ENCODE measurements at places on chromosomes 11 and 22.

DNA sequence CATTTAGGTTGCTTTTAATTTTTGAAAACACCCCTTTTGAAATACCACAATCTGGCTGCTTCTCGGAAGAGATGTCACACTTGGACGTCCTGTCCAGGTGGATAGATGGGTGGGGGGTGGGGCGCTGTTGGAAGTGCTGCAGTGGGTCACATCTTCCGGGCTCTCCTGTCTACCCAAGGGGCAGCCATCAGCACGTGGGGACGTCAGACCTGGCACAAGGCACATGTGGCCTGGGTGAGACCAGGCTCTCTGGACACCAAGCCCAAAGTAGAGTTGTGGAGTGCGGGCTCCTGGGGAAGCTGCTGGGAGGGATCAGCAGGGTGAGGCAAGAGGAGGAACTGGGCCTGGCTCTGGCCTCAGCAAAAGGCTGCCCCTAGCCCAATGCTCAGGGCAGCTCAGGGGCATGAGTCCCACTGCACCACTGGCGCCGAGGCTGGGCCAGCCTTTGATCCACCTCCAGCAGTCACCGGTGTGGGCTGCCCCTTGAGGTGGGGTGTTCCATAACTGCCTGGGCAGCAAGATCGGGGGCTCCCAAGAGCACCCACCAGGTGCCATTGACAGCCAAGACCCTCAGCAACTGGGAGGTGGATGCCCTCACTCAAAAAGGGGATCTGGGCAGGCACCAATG lies 68.6 kb upstream of the CCND1 start:
- no peak for DNase-seq

GRCh38 chr11:114368918-114369680 lies 31.2 kb downstream of the C11orf71 start:
- DNase-seq = no peak

- DNase-seq = no peak
Observed at GRCh38 chr11:44812971-44813370, 86.2 kb downstream of the TSPAN18 start.

DNA sequence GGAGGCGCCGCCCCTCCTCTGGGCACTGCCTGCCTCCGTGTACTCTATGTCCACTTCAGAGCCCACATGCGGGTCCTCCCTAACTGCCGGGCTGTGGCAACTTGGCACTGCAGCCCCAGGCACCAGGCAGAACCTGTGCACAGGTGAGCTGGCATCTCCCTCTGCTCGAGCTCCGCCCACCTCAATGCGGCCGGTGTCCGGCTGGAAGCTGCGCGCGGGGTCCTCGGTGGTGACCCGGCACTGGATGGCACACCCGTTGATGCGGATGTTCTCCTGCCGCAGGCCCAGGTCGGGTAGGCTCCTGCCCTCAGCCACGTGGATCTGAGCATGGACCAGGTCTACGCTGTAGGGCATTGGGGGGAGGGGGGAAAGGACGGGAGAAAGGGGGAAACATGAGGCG lies 9.1 kb downstream of the LRFN4 start:
- no peak for DNase-seq

DNA sequence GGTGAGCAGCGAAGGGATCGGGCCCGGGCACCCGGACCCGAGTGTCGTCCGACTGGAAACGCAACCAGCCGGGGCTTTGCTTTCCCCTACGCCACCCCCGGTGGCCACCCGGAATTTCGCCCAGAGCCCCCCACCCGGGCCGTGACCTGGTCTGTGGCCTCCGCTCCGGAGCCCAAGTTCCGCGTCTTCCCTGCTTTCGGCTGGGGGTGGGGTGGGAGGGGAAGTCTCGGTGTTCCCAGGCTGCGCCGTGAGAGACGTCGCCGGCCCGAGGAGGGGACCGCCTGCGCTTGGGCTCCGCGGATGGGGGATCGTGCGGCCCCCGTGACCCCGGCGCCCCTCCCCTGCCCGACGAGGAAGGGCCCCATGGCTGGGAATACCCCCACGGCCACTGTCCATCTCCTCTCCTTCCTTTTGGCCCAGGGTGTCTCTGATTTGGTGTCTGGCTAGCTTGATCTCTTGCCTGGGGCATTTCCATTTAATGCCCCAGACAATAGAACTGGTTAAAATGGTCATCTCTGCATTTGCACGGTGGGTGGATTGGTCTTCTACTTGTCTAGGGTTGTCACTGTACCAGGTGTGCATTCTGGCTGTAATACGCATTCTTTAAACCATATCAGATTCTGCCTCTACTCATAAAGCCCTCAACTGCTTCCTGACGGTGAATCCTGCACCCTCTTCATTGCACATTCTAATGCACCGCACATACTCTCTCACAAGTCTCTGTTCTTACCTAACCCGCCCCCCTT lies 789 bp downstream of the SIK2 start:
- DNase-seq = no peak

DNA sequence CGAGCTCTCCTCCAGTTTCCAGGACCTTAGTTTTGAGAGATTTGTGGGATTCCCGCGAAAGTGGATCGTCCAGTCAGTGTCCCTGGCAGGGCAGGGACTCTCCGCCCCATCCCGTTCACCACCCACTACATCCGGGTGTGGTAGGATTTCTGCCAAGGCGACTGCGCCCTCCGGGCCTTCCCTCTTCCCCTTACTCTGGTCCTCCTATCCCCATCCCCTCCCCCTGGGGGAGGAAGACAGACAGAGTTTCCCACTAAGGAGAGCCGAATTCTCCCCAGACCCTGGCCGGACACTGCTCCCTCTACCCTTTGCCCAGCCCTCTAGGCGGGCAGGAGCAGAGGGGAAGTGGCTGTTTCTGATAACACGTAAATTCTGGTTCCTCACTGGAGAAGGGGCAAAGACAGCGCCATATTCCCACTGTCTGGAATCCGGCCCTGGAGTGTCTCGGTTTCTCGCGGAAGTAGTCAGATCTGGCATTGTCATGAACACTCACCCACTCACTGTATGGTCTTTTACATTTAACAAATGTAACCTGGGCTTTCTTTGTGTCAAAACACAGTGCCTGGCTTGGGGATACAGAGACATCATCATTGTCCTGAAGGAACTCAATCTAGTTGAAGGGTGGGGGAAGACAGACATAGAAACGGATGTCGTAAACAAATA lies 1.1 kb upstream of the NECTIN1 start:
- DNase-seq = no peak

DNA sequence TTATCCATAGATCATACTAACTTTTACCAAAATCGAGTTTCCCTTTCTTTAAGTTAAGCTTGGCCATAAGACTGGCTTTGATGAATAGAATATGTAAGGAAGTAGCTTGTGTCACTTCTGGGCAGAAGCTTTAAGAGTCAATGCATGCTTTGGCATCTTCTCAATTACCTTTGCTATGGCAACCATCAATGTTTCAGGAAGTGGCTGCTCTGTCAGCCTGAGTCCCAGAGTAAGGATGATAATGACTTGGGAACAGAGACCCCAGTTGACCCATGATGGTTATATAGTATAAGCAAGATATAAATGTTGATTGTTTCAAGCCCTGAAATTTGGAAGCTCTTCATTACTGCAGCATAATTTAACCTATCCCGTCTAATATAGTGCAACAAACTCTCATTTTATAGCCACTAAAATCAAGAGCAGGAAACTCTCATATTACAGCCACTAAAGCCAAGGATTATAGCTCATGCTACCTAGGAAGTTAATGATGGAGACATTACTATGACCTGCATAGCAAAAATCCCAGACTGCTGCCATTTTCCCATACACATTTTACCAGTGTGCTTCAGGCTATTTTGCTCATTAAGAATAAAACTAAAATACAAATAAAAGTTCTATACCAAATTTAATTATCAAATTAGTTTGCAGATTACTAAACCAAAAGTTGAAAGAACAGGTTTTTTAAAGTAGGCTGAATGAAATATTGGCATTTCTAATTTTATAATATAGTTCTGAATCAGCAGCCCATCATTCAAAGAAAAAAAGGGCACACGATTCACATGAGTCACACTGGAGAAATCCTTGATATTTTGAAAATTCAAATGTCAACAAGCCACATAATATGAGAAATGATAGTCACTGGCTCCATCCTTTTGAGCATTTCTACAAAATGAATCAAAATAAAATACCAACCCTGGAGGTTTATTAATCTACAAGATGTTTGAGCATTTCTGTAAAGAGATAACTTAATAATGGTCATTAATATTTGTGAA lies 23.8 kb downstream of the FSHB start:
- DNase-seq = no peak

DNA sequence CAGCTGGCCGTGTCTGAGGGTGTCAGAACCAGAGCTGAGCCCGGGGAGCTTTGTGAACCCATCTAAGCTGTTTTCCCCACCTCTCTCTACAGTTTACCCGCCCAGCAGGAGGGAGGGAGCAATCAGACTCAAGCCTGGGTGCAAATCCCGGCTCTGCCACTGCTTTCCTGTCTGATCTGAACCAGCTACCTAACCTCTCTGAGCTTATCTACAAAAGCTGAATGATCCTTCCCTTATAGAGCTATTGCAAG lies 252 bp downstream of the APOL2 start:
- no peak for DNase-seq

DNA sequence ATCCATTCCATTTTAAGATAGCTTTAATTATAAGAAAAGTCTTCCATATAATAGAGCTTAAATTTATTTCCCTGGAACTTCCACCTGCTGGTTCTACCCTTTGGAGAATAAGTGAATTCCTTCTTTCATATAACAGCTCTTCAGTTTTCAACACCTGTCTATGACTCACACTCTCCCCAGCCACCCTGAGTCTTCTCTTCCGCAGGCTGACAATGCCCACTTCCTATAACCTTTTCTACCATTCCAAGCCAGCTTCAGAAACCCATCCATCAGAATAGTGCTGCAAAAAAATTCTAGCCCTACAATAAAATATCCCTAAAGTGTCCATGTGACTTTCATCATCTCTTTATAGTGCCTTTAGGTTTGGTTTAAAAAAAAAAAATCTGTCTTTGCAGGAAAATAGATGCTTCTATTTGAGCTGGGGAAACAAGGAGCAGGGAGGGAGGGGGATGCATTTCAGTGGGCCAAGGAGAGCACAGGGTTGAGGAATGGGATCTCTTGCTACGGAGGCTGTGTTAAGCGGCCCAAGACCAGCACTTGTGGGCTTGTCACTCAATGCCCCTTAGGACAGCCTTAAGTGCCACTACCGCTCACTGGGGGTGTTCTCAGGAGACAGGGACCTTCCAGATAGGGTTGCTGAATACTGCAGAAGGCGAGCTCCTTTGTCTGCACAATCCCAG lies 178.6 kb downstream of the DSCAML1 start:
- DNase-seq = no peak

DNA sequence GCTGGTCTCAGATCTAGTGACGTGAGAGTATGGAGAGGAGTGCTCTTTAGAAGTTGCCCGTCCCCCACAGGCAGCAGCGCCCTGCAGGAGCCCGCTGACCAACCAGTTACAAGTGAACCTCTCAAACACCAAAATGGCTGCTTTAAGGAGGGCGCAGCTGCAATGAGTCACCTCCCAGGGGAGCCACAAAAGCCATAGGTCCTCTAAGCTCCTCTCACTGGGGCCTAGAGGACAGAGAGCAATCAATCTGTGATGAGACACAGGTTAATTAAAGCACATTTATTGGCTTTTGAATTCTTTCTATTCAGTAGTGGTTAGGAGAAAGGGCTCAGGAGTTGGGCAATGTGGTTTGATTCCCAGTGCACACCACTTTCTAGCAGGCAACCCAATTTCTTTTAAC lies 15.5 kb upstream of the RAPSN start:
- DNase-seq = no peak

DNA sequence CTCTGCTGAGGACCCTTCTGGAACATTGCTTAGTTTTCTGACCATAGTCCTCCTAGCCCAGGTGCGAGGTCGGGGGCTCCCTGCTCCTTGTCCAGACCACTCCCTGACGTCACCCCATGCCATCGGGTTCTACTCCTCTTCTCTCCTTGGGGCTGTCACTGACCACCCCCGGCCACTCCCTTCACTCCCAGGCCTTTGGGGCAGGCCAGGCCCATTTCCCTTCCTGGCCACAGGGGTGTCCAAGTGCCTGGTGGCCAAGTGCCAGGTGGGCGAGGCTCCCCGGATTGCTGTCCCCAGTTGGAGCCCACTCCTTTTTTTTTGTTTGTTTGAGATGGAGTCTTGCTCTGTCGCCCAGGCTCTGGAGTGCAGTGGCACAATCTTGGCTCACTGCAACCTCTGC lies 19.5 kb downstream of the MRGPRD start:
- no peak for DNase-seq

DNA sequence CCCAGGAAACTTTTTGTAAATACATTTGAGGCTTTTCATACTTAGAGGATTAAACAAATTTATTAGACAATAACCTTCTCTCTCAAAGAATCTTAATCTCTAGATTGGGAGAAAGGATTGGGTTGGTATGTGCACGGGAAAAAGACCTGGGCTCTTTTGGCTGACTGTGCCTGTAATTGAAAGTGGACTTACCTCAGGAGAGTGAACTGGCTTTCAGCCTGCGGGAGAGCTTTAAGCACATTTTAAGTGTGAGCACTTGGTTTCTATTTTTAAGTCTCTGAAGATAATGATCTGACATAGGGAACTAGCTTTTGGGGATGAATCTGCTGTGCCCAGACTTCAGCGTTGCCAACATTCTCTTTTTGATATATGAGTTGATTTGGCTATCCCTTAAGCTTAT lies 35.8 kb downstream of the UVRAG start:
- no peak for DNase-seq

DNA sequence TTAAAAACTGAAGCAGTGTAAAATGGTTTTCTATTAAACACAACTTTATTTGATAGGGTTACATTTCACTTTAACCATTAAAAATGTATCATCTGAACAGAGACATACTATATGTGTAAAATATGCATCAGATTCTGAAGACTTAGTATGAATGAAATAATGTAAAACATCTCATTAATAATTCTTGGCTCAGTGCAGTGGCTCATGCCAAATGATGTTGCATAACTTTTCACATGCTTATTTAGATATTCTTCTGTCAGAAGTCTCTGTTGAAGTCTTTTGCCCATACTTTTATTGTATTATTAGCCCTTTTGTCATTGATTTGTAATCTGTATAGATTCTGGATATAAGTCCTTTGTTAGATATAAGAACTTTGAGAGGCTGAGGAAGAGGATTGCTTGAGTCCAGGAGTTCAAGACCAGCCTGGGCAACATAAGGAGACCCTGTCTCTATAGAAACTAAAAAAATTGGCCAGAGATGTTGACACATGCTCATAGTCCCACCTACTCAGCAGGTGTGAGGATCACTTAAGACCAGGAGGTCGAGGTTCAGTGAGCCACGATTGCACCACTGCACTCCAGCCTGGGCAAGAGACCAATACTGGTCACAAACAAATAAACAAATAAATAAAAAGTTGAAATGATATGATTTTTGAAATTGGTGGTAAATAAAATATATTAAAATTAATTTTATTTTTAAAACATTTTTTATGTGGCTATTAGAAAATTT lies 73.8 kb upstream of the PARVA start:
- no peak for DNase-seq

- DNase-seq = no peak
Observed at GRCh38 chr22:39282645-39283321, 36.6 kb downstream of the RPL3 start.

Measured in iPS DF 19.7 (cell line).